Amniotic epithelial cell (primary cell): ENCODE measurements at places on chromosomes 12 and 14.
A peak's percentile ranks its signal among the peaks of the same experiment; 100 is the strongest.

DNA sequence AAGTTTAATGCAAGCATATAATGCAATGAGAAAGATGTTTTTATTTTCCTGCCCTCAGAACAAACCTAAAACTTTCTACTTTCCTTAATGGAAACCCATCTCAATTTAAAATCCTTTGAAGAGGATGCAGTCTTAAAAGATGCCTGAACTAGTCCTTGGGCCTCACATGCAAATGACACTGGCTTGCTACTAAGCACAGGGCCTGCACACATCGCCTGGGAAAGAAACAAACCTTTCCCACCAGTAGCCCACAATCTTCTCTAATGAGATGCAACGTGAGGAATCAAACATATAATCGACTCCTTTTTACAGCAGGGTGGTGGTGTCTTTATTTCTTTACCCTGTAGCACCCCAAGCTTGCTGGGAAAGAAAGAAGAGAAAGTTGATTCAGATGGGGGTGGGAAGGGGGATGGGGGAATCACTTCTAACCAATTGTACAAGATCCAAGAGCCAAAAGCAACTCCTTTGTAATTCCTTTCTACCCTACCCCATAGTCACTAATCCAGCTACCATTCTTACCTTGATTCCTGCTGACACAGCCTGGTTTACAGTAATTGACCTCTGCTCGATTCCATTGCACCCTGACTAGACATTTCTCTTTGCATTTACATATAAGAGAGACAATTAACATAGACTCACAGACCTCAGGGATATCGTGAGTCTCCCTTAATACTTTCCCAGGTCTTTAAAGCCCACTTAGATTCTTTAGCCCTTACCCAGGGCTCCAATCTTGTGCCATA lies 69.5 kb upstream of the FERMT2 start:
- no peak for DNase-seq

- DNase-seq = peak; percentile 29
Measured at GRCh38 chr12:11836282-11837151, 187.0 kb downstream of the ETV6 start.

- DNase-seq = peak; percentile 13
Measured at GRCh38 chr12:82818271-82819035, 131.7 kb downstream of the TMTC2 start.

GRCh38 chr14:28766469-28766955 lies at the start of gene FOXG1:
FOXG1 (plus strand) TSS chr14:28766787; CDS start chr14:28767280, 493 bp downstream.
- DNase-seq = no peak

DNA sequence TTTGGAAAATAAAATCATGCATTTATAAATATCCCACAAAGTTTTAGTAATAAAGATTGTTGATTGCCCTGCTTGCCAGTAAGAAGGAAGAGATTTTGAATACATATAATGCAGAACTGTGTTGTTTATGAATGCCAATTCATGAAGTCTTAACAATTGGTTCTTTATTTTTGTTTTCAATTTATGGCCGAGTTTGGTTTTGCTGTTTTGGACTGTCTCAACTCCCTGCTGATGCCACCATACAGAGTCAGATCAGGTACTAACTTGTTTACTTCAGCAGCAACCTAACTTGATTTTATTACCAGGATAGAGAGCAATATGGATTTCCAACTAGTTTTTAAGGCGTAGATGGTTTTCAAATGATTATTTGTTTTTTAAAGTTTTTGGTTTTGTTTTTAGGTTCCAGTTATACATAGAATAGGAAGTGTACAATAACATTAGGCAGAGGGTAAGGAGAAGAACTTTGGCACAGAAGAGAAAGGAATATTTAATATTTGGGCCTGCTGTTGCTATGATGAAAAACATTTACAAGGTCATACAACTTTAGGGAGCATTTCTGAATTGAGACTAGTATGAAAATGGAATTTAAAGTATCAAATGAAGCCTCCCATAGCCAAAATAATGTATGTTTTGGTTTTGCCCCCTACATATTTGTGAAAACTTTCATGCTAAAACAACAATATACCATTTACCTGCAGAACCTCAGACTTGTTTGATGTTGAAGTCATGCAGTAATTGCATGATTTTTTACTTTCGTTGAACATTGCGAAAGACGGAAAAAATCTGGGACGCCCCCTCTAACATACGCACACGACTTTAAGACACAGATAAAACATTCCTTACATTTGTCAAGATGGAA lies 904 bp upstream of the FAM177A1 start:
- DNase-seq = peak; percentile 86

GRCh38 chr12:1766110-1766509 lies 54.3 kb upstream of the LRTM2 start:
- DNase-seq = no peak
